ENCODE measurements at places on chromosomes 11 and 22.

- DNase-seq: no peak
Measured at GRCh38 chr11:134047586-134047999, 21.3 kb upstream of the JAM3 start.

DNA sequence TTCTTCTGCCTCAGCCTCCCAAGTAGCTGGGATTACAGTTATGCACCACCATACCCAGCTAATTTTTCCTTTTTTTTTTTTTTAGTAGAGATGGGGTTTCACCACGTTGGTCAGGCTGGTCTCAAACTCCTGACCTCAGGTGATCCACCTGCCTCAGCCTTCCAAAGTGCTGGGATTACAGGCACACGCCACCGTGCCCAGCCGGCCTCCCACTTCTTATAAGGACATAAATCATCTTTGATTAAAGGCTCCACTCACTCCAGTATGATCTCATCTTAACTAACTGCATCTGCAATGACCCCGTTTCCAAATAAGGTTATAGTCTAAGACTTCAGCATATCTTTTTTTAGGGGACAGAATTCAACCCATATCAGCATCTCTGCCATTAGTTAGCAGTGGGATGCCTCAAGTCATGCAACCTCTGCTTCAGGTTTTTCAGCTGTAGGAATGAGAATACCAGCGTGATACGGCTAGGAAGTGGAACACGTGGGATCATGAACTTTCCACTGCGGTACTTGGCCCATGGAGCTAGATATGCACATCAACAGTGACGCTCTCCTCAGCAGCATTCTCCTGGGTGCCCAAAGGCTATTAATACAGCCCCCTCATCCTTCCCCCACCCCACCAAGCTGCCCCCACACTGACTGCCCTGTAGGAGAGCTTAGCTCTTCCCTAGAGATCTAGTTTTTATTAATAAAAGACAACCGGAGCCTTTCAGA is 41.4 kb downstream of the MCHR1 start:
- DNase-seq: no peak

DNA sequence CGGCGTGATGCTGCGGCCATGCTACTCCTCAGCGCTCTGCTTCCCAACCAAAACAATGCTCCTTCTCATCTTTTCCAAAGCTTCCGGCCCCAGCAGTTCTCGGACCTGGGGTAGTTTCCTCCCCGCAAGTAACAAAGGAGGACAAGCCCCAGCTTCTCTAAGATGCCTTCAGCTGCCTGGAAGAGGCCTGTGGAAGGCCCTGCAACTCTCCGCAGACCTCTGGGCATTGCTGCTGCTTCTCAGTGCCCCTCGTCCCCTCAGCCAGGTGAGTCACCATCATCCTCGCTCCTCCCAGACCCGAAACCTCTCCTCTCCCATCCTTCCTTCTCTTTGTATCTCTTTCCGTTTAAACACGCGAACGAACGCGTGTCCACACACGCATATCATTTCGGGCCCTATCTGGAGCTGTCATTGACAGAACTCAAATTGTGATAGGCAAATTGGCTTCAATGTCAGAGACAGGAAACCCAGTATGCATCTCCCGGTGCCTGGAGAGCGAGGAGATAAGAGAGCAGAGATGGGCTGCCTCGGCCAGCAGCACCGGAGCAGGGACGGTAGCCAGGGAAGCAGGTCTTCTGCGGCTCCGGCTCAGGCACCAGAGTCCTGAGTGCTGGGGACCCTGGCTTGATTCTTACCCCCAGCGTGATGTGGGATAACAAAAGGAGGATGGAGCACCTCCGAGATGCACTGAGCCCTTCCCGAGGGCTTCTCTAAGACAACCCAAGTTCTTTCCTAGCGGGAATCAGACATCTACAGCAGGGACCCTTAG is 22.0 kb upstream of the JAM3 start:
- no peak for DNase-seq

DNA sequence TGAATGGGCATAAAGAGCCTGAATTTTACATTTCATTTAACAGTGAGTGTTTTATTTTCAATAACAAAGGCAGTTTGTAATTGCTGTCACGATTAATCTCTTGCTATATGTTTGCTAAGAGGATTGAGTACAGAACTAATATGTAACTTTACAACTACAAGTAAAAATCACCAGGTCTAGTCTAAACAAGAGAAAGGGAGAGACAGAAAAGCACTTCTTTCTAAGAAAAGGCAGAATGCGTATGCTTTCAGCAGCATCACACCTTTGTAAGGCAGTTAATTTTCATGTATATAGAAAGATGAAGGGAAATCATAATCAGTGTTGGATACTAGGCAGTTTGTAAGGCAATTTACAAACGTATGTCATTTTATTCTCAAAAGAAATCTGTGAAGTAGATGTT is 169.8 kb downstream of the NELL1 start:
- no peak for DNase-seq

DNA sequence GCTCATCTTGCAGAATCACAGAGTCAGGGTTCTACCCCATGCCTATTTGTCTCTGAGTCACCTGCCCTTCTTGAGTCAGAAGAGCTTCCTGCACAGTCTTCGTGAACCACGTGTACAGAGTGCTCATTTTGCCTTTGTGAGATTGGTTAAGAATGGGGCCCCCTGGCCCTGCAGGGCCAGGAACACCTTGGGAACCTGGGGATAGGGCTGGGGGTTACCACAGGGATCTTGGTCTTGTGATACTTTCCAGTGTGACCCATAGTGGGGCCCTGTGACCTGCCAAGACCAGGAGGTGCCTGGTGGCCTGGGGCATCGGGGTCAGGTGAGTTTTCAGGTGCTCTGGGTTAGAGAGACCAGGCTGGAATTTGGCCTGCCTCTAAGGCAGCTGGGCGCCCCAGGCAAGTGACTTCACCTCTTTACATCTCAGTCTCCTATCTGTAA is 9.4 kb downstream of the TMPRSS13 start:
- no peak for DNase-seq

DNA sequence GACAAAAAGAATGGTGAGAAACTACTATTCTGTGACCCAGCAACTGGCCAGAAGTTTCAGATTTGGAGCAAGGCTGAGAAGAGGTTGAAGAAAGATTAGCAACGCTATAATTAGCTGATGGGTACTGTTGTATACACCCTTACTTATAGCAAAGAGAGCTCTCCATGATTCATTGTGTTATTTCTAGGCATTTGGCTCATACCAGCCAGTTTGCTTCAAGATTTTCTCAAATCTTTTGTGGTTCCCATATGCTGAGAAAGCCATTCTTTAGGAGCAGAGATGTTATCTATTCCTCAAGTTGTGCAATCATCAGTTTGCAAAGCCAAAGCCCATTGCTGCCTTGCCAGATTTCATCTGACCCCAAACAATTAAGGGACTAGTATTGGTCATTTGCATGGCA is 179.4 kb downstream of the ETS1 start:
- DNase-seq: no peak

- no peak for DNase-seq
Measured at GRCh38 chr22:46147061-46147460, 3.3 kb upstream of the PPARA start.

DNA sequence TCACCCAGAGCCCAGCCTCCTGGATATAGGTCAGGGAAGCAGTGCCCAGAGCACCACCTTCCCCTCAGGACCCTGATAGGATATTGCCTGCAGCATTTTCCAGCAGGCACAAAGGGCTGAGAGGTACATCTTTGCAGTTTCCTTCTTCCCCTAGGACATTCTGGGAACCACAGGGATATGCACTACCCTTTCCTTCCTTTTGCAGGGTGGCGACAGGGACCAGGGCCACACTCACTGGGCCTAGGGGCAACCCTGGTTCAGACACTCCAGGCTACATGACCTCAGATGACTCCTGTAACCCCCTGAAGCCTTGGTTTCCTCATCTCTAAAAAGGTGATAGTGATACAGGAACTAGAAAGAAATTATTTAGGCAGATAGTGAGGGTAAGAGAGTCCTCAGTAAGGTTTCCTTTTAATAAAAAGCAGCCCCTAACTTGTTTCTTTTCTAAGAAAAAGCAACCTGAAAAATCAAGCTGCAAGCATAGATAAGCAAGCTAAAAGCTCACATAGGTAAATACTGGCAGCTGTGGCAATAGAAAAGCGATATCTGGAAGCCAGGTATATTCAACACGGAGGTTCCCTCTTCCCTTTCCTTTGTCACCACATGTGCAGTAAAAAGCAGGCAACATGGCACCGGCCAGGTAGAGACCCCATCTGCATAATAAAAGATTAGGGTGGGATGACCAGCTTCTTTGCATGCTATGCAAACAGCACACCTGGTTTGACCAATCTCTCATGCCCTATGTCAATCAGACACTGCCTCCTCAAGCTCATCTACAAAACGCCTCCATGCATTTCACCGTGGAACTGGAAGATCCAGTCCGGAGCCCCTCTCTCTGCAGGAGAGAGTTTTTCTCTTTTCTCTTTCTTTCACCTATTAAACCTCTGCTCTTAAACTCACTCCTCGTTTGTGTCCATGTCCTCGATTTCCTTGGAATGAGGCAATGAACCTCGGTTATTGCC is 13.2 kb upstream of the MRGPRX2 start:
- no peak for DNase-seq

DNA sequence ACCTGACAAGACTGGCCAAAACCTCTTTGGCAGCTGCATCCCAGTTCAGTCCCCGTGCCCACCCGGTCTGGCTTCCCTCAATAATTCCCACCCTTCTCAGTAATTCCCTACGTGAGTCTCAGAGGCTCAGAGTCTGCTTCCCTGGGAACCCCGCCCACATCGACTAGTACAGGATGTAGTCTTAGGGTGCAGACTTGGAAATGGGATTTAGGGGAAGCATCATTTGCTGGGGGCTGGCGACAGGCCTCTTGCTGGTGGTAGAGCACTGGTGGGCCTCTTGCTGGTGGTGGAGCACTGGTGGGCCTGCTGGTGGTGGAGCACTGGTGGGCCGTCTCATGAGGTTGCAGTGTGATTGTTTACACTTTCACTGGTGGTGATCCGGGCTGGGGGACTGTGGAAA is 199.5 kb upstream of the B3GAT1 start:
- DNase-seq: no peak

- DNase-seq: no peak
Measured at GRCh38 chr11:83220260-83220659, 26.7 kb downstream of the ANKRD42 start.

- DNase-seq: no peak
Measured at GRCh38 chr11:101169944-101170343, 40.3 kb upstream of the PGR start.

- no peak for DNase-seq
Measured at GRCh38 chr22:33427461-33427860, 369.3 kb upstream of the SYN3 start.

DNA sequence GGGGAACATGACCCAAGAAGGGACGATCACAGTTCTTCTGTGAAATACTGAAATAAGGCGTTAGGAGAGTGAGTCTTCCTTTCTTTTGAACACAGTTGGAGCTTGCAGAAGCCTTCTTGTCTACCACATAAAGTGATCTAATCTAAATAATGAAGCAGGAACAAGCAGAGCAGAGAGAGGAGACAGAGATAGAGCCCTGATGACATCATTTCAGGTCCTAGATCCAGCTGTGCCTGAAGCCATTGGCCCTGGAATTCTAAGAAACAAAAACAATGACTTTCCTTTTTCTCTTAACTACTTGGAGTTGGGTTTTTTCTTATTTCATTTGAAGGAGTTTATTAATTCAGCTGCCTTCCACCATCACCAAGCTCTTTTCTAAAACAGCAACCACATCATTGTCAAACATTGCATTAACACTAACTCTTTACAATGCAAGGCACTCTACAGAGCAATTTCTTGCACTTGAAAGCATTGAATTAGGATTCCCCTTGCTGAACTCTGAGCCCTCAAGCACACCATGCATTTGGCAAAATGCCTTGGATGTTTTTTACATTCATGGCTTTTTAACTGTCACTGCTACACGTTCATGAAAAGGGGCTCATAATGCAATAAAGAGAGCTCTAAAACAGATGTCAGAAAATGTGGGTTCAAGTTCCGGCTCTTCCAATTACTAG is 117.2 kb upstream of the TIMP3 start:
- DNase-seq: no peak

DNA sequence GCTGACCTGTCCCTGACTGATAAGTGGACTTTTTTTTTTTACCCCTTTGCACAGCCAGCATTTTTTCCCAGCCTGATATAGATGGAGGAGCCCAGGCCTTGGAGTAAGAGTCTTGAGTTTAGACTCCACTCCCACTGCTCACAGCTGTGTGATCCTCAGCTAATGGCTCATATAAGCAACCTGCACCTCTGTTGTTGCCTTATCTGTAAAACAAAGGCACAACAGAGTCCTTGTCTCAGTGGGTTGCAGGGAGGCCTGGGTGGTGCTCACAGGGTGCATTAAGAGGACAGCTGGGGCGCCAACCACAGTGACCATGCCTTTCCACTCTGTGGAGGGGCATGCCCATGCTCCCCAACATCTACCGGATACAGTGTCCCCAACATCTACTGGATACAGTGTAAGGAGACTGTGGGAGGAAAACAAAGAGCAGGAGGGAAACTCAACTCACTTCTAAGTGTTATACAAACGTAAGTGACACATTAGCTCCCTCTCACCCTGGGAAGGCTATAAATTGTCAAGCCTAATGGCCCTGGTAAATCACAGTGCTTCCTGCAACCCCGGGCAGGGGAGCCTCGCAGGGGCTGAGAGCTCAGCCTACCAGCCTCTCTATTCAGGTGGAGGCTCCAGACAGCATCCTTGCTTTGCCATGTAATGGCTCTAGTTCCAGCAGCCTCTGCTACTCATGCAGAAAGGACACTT is 109.5 kb downstream of the TENM4 start:
- no peak for DNase-seq

DNA sequence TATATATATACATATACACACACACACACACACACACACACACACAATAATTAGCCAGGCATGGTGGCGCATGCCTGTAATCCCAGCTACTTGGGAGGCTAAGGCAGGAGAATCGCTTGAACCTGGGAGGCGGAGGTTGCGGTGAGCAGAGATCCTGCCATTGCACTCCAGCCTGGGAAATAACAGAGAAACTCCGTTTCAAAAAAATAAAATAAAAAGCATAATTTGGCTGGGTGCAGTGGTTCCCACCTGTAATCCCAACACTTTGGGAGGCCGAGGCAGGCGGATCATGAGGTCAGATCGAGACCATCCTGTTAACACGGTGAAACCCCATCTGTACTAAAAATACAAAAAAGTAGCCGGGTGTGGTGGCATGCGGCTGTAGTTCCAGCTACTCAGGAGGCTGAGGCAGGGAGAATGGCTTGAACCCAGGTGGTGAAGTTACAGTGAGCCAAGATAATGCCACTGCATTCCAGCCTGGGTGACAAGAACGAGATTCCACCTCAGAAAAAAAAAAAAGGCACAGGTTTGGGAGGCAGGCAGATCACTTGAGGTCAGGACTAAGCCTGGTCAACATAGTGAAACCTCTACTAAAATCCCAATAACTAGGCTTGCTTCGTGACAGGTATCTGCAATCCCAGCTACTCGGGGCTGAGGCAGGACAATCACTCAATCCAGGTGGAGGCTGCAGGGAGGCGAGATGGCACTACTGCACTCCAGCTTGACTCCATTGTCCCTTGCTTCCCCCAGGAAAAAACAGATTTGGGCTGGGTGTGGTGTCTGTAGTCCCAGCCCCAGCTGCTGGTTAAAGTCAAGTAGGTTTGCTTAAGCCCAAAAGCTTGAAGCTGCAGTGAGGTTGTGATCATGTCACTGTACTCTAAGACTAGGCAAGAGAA is 11.8 kb upstream of the WDR74 start:
- DNase-seq: no peak

All from activated T-cell treated with anti-CD3 and anti-CD28 coated beads for 4 hours (primary cell).